ENCODE measurements at places on chromosomes 1 and 21. TPM values are rescaled to one million over a fixed set of nuclear protein-coding genes. Genes with fewer than 3 reads are reported as not detected.

Gene DIO1
- total RNA-seq: not detected

Gene KCNJ15
- total RNA-seq: not detected

Gene A3GALT2
- not detected for total RNA-seq

Gene TTLL7
- total RNA-seq: 16.0 TPM

Gene FCGR3A
- not detected for total RNA-seq

Gene SUSD4
- 1.9 TPM for total RNA-seq

Gene IL20
- total RNA-seq: not detected

DNA sequence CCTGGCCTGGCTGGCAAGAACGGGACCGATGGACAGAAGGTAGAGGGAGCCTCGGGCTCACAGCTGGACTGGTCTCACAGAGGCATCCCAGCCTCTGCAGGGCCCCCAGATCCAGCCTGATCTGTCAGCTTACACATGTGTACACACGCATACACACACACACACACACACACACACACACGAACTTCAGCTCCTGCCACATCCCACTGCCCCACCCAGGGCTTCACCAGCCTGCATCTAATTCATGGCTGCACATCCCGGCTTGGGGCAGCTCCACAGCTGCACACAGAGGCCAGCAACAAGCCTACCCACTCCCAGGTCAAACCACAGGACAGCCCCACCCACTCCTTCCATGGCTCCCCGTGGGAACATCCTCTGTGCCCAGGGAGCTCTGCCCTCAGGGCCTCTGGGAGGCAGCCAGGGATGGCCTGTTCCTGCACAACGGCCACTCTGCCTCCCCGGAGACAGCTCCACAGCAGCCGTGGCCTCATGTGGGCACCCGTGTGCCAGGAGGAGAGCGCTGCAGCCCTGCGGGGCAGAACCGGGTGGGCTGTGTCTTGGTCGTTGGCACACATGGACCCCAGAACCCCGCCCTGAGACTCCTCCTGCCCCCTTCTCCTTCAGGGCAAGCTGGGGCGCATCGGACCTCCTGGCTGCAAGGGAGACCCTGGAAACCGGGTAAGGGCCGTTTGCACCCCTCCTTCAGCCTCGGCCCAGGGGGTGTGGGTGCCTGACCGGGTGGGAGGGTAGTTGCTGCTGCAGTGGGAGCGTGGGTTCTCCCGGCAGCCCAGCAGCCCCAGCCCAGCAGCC is 19.1 kb downstream of the COL6A2 start:
- DNase-seq: peak; percentile 26

DNA sequence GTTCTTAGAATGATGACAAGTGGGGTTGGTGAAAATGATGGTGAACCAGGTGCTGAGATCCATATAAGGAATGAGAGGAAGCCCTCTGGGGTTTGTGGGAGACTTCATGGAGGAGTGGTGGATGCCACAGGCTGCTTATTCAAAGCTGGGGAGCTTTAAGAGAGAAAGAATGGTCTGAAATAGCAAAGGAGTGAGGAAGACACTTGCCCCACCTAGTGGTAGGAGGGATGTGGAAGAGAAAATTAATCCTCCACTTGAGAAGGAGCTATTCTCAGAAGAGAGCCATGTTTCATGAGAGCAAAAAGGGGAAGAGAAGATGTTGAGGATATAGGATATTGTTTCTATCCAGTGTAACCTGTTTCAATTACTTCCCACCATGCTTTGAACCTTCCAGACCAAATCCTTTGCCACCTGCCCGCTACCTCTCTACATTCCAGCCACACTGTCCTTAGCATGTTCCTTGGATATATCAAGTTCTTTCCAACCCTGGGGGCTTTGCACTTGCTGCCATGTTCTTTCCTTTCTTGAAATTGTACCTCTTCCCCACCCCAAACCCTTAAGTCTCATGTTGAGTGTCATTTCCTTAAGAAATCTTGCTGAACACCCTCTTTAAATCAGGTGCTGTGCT is 19.6 kb upstream of the ZNF648 start:
- peak; percentile 52 for DNase-seq

DNA sequence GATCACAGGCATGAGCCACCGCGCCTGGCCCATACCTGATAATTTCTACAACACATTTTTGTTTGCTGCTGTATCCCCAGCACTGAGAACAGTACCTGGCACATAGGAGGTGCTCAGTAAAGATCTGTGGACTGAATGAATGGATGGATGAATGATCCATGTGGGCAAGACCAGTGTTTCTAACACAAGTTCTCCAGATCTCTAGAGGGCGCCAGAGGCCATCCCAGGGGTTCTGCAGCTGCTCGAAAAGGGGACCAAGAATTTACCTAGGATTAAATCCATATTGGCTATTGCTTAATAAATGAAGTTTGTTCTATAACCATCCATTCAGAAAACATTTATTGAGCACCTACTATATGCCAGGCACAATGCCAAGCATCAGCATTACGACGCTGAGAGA is 167.7 kb downstream of the ACTL8 start:
- DNase-seq: peak; percentile 31

- peak; percentile 69 for DNase-seq
Measured at GRCh38 chr1:172041742-172042141, 200.4 kb downstream of the DNM3 start.

GRCh38 chr1:184380468-184380867 is 6.4 kb upstream of the C1orf21 start:
- no peak for DNase-seq

- DNase-seq: no peak
Measured at GRCh38 chr21:25994758-25995163, 175.8 kb downstream of the APP start.

- peak; percentile 7 for DNase-seq
Measured at GRCh38 chr1:61887076-61887867, 145.0 kb downstream of the PATJ start.

DNA sequence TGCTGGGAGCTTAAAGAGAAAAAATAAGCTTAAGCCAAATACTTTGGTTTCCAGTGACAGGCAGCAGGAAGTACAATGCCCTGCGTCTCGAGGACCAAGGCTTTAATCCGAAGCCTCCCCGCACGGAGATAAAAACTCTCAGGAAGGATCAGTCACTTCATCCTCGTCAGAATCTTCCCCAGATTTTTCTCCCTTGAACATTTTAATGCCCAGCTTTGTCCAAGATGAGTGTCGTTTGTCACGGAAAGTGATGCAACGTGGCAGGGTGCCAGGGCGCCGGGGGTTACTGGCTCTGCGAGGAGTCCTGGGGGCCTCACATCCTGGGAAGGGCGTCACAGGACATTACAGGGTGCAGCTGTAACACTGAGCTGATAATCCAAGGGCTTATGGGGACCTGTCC is 25.2 kb upstream of the PCBP3 start:
- peak; percentile 31 for DNase-seq

- DNase-seq: no peak
Measured at GRCh38 chr1:90504509-90504908, 212.6 kb downstream of the BARHL2 start.

- DNase-seq: no peak
Measured at GRCh38 chr1:217540321-217540720, 90.6 kb downstream of the GPATCH2 start.

- DNase-seq: no peak
Measured at GRCh38 chr1:203149188-203149840, 21.8 kb downstream of the ADORA1 start.

DNA sequence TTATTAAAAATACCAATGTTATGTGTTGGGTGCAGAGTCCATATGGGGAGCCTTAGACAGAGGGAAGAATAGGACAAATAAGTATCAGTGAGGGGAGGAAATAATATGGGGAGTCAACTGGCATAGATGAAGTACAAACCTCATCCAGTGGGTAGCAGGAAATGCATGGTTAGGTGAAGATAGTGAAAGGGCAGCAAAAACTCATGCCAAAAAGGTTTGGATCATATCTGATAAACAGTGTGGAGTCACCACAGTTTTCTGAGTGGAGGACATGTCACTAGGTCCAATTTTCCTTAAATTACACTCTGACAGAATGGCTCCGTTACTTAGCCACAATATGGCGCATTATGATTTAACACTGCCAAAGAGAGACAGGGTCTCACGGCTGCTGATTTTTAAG is 10.3 kb downstream of the DUSP23 start:
- DNase-seq: no peak

DNA sequence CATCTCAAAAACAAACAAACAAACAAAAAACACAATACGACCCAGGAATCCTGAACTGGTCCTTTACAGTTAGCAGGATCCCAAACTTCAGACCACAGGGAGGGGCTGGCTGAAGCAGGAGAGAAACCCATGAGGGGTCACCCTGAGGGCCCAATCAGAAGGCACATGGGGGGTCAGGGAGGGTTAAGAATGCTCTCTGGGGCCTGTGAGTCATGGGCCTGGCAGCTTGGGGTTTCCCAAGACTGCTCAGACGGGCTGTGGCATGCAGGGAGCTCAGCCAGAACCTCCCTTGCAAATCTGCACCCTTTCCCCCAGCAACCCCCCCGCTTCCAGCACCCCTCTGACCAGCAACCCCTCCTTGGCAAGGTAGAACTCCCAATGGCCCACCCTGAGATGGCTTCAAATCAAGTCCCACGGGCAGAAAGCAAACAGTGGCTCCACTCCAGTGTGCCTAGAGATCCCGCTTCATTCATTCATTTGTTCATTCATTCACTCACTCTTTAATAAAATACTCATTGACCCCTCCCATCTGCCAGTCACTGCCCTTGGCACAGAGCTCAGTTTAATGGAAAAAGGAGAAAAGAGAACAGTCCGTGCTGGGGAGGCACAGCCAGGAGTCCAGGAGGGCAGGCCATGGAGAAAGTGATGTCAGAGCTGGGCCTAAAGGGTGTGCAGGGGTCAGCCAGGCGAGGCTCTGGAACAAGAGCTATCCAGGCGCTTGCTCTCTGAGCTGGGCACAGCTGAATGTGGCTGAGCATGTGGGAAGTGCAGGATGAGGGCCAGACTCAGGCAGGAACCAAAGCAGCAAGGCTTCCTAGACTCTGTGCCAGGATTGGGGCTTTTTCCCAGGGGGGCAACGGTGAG is 8.2 kb downstream of the UQCRHL start:
- peak; percentile 97 for DNase-seq

GRCh38 chr1:60861961-60862567 is 220.3 kb upstream of the NFIA start:
- DNase-seq: no peak

DNA sequence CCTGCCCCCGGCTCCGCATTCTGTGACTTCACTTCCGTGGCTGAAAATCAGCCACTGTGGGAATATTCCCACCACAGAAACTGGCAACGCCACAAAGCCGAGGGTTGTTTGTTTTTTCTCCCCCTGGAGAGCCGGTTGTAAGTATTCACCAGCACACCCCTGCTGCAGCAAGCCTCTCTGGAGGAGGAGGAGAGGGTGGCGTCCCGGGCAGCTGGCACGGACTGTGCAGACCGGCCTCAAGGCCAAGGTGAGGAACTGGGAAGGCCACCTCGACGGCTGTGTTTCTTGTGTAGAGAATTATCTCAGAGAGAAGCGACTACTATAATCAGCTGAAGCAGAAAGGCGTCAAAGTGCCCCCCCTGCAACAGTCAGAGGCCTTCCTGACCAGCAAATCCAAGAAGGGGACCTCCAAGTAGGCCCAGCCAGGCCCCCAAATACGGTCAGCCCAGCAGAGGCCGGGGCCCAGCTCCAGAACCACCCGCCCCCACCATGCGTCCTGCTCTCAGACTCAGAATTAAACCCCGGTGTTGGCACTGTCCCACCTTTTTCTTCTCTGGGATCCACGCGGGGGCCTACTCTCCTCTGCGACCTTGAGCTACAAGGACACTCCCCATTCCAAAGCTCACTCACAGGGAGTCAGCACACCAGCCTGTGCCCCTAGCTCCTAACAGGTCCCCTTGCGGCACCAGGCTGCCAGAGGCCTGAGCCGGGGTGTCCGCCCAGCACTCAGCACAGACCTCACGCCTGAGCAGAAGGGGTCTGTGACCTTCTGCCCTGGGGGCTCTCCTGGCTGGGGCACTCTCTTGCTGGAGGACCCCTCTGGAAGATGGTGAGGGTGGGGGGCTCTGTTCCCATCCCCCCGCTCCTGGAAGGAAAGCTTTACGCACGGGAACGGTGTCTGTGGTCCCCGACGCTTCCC is 1.2 kb upstream of the SMIM1 start:
- DNase-seq: no peak

DNA sequence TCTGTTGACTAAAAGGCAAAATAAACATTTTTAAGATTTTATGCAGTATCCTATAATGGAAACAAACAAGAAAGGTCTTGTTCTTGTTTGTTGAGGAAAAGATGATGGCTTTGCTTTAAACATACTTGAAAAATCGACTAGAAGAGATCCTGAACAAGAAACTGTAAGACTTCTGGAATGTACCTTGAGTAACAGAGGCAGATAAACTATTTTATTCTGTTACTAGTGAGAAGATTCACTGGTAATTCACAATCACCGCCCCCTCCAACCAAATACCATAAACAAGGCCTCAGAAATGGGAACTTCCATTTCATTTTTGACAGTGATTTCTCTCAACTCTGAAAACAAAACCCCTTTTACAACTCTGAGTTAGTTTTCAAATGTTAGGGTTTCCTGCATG is 18.1 kb downstream of the TSEN15 start:
- DNase-seq: no peak

GRCh38 chr21:21210552-21210951 is 212.3 kb downstream of the NCAM2 start:
- no peak for DNase-seq

GRCh38 chr21:35697321-35697808 is 363.0 kb downstream of the SETD4 start:
- DNase-seq: peak; percentile 51

DNA sequence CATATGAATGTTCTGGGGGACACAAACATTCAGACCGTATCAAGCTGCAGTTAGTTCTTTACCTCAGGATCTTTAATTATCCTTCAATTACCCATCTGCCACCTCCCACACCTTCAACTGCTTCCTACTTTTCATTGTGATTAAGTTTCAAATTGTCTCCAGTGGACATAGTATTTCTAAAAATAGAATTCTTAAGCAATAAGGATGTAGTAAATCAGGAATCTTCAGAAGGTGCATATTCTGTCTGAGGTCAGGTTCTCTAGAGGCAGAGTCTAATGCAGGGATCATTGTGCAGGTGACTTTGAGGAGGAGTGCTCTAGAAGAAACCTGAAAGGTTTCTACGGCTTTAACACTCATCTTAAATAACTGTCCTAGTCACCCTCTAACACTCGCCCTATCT is 102.6 kb upstream of the PPP2R5A start:
- no peak for DNase-seq

DNA sequence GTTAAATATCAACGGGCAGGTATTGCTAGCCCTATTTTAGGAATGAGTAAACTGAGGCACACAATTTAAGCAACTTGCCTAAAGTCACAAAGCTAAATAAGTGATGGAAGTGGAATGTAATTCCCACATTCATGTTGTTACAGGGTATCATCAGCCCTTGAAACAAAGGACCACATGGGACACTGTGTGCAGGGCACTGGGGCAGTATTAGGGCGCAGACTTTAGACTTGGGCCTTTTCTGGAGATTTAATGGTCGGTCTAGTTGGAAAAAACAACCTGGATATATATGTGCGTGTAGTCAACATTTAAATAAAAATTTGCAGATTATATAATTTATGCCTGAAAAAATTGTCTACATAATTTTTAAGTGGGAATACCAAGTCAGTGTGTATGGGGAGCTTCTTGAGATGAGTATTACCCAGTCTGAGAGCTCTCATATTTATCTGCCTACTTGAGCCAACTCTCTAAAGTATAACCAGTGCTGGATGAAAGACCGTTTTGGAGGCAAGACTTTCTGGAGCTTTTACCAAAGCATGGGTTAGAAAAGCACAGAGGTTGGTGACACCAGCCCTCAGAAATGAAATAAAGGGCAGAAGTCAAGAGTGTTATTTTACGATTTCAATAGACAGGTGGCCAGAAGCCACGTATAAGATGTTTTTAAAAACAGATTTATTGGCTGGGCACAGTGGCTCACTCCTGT is 1.6 kb downstream of the KDM1A start:
- DNase-seq: peak; percentile 22

- DNase-seq: no peak
Measured at GRCh38 chr1:248627971-248628844, 6.7 kb downstream of the OR2T11 start.
